ENCODE measurements at places on chromosomes 5 and 9.

DNA sequence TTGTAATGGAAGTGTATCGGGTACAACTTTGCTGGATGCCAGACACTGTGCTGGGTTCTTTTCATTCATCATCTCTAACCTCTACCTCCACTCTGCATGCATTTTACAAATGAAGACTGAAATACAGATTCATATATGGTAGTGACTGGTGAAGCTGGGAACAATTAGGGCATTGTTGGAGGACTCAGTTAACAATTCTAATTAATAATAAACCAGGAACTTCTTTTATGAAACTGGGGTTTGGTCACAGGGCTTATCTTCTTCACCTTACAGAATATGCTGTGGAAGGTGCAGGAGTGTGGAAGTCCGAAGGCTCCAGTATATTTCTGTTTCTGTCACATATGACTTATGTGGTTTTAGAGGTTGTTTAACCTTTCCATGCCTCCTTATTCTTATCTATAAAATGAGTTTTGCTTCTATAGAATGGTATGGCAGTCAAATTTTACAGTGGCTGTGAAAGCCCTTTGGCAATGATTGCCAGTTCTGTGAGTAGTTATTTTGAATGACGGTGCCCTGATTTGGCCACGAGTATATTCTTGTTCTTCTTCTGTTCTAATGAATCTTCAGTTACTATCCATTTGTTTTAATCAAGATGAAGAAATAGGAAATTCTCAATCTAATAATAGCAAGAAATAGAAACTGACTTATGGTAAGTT is 284.7 kb downstream of the GABRB2 start:
- no peak for DNase-seq

GRCh38 chr5:148491793-148492184 is 108.0 kb downstream of the FBXO38 start:
- no peak for DNase-seq

GRCh38 chr9:137612741-137613142 is 6.1 kb upstream of the EHMT1 start:
- DNase-seq = no peak

DNA sequence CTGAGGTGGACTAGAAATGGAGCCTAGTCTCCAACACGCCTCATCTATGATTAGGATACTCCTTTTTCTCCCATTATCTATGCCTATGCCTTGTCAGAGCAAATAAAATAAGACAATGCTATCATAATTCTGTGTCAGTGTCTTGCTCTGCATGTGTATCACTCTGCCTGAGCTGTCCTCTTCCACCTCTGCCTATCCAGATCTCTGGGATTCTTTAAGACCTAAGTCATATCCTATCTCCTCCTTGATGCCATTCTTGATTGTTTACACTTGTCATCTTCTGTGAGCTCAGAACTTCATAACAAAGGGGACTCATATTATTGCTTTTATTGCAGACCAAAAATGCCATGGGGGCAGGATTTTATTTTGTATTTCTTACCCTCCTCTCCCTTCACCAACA is 351.2 kb upstream of the C9orf72 start:
- no peak for DNase-seq

DNA sequence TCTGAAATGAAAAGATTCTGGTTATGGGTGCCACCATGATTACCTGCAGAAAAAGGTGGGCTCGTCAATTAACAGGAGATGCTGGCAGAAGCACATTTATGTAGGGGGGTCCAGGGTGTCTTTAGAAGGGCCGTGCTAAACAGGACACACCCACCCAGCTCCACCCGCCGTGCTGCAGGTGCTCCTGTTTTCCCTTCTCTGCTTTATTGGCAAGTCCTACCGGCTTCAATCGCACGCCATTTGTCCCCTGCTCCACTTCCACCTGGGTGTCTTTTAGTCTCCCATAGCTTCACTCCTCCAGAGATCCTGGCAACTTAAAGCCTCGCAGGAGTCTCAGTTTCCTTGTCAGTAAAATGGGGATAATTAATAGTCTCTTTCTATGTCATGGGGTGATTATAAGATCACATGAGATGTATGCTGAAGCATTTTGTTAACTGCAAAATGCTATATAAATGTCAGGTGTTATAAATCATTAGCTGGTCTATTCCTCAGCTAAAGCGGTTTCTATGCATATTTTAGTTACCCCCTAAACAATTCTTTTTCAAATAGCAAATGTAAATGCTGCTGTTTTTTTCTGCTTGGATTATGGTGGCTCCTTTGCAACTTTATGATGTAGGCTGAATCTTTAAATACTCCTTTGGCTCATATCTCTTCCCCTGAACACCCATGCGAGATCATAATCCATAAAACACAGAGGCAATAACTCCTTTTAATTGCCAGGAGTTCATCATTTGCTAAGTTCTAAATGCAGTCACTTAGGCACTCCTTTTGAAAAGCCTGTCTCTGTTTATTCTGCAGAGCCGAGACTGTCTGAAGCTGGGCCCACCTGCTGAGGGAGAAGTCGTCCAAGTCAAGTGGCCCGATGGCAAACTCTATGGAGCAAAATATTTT is 406.9 kb downstream of the KDM4C start:
- no peak for DNase-seq

- DNase-seq = no peak
Measured at GRCh38 chr9:77988630-77989029, 43.0 kb downstream of the GNAQ start.

GRCh38 chr5:10522224-10522611 is 41.7 kb upstream of the ANKRD33B start:
- DNase-seq = no peak

DNA sequence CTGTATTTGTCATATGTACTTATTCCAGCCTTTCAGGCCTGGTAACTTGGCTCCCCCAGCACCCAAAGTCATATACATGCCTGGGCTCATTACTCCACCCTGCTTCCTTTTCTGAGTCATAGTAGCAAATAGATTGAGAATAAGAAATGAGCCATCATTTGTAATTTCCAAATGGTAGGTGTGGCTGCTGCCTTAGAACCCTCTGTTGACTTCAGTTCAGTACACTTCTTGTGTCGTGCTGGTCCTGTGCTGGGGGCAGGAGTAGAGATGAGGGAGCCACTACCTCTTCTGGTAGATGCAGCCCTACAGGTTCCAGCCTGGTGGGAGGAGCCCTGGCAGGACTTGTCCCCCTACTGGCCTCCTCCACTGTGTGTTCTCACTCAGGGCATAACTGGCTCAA is 11.1 kb downstream of the GM2A start:
- no peak for DNase-seq

- DNase-seq = no peak
Measured at GRCh38 chr5:28710360-28710759, 1672.0 kb upstream of the CDH9 start.

DNA sequence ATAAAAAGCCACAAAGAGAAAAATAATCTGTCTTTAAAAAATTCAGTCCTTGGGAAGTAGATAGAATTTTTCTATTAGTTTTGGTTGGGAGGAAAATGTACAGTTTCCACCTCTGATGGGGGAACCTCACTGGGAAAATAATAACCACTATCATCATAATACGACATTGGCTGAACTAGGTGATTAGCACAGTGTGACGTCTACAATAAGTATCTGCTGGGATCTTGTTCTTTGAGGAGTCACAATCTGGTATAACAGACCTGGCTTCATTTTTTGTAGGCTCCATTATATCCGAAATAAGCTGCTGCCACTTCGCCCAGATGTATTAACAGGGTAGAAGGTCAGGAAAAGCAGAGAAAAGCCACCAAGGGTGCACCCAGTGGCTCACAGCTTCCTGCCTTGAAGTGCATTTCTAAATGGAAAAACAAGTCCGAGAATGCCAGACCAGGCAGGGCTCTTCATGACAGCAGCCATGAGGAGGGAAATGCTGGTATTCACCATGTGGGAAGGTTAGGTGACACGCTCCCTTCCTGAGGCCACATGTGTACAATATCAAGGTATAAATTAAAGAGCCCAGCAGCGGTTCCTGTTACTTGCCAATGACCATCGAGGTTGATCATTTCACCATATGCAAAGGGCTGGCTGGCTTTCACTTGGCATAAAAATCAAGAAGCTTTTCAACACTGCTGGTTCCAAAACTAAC is 152.8 kb downstream of the PRELID2 start:
- DNase-seq = no peak

DNA sequence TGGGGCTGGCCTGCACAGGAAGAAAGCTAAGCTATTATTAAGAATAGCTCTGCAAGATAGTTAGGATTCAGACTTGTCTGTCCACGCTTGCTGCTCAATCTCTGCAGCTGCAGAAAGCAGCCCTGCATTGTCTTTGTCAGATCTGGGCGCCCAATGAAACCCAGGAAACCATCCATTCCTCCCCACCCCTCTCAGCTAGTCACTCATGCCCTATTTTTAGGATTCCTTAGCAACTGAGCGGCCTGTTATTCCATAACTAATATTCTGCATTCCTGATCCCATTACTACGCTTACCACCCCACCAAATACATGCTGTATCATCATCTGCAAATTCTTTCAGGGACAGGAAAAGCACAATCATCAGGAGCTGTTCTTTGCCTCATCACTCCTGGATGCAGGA is 52.9 kb upstream of the APC start:
- no peak for DNase-seq

GRCh38 chr9:133691191-133691590 is 47.0 kb downstream of the SARDH start:
- no peak for DNase-seq

DNA sequence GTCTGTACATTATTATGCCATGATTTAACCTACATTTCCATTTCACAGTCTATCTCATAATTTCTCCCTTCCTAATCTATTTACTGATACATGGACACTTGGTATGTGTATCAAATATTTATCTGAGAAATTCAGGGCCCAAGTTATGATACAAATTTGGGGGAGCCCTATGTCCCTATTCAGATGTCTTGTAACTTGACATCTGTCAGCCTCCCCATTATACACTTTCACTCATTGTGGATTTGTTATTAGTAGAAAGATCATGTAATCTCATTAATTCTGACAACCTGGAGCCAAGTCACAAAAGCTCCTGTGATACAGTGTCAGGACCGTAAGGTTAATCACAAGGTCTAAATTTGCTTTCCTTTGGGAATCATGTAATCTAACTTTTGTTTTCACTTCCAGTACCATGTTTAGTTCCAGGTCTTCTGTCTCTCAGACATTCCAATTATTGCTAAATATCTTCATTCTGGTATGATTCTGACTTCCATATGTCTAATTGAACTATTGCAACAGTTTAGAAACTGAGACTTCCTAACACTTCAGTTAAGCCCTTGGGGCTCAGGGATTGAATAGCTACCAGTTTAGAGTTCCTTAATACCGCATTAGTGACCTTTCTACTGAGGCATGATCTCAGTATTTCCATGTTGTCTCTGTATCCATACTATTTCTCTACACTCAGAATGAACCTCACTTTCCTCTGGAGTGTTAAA is 182.9 kb upstream of the NUDT12 start:
- DNase-seq = no peak

GRCh38 chr5:172171118-172171517 is 16.9 kb downstream of the STK10 start:
- no peak for DNase-seq

DNA sequence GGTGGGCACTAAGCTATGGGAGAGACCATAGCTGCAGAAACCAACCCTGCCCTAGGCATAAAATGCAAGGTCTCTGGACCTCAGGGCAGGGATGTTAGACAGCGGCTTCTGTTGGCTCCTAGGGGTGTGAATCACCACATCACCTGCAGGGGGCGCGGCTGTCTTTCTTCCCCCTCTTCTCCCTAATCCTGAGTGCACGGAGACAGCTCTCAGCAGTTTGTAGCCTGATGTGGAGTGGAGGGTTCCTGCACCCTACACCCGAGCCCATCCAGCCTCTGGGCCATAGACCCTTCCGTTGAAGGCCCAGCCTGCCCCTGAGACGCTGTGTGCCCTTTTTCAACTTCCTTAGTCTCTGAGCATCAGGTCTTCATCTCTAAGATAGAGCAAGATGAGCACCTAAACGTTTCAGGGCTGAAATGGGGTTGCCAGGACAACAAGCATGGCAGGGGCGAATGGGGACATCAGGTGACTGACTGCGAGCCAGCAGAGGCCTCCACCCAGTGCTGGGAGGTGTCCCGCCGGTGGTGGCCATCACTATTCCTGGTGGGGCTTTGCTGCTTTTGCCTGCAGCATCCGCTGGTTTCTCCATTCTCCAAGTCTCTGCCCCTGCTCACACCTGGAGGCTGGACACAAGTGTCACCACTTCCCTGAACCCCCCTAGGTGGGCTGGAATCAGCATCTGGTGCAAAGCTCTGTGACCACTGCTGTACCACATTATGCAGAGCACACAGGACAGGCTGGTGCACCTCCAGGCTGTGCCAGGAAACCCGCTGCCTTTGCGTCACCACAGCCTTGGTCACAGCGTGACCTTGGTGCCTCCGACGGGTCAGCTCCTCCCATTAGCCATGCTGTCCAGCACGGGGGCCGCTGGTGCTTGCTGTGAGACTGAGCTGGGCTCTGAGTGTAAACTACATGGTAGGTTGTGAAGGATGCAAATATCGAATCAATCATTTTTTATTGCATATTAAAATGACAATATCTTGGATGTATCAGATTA is 2.5 kb upstream of the SEC16A start:
- peak; percentile 18 for DNase-seq

GRCh38 chr5:177311723-177312648 is at the start of gene MXD3:
TSS of gene MXD3 (minus strand) at chr5:177311898. CDS start at chr5:177311830, 68 bp downstream.
- DNase-seq = peak; percentile 94

DNA sequence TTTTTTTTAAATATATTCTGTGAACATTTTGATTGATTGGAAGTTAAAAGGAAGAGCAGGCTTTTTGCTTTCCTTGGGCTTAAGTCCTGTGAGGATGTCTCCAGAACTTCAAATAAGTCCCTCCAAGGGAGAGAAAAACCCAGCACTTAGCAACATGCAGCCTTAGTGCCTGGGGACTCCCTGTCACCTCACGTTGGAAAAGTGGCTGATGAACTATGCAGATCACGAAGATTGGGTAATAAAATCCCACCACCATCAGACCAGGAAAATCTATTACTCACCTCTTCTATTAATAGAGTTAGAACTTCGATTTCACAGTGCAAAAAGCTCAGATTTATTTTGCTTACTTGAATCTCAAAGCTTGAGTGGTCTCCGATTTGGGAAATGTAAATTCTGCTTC is 507.0 kb downstream of the MAT2B start:
- DNase-seq = no peak

DNA sequence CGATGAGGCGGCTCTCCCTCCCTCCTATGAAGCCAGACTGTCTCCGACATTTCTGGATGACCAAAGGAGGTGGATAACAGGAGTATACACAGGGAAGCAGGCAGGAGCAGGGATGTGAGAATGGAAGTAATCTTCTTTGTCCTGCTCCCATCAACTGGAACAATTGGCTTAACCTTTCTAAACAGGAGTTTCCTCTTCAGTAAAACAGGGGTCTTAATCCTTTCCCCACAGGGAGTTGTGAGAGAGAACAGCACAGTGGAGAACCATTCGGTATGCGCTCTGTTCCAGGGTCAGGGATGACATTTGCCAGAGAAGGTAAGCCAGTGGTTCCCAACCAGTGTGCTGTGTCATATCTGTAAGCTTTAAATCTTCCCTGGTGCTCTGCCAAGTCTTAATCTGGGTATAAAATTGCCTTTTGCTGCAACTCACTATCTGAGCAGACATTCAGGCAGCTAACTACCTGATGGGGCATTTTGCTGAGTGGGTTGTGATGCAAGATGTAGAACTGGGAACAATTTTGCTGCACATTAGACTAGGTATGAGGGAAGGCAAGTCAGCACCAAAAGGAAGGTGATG is 294.8 kb upstream of the KIF2A start:
- DNase-seq = no peak

- no peak for DNase-seq
Measured at GRCh38 chr5:31827867-31828266, 188.9 kb downstream of the PDZD2 start.

Data from NCI-H446 treated with DMSO at 0.1 percent for 48 hours (cell line).